ENCODE measurements at places on chromosomes 1 and 21.

GRCh38 chr1:157213836-157214235 is 75.6 kb upstream of the ETV3 start:
- DNase-seq, result no peak

DNA sequence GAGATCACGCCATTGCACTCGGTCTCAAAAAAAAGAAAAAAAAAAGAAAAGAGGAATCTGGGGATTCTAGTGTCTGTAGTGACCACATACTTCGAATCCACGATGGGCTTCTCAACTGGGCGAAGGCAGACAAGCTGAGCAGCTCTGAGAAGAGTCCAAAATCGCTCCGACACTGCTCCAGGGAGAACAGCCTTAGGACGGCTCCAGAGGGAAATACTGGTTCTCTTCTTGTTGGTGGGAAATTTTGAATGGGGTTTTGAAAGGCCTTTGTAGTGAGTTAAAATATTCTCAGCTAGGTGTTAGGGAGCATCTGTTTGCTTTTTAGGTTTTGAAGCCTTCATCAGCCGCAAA is 18.3 kb upstream of the HJV start:
- no peak for DNase-seq

GRCh38 chr1:218970397-218970990 is 203.2 kb upstream of the LYPLAL1 start:
- DNase-seq, result no peak

GRCh38 chr1:169018751-169019150 is 87.7 kb upstream of the ATP1B1 start:
- DNase-seq, result no peak

DNA sequence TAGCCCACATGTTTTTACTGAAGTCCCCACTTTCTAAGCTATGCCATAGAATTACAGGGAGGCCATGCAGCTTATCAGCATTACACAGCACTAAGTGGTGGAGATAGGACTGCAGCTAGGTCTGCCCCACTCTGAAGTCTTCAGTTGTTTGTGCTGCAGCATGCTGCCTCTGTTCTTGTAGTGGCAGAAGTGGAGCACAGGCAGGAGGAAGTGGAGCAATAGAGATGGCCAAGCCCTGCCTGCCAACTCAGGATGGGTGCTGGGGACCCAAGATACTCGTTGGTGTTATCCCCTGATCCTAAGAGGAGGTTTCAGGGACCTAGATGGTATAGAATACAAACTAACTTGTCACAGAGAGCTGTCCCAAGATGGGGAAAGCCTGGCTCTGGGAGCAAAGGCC is 12.9 kb downstream of the MRPL37 start:
- DNase-seq, result no peak

DNA sequence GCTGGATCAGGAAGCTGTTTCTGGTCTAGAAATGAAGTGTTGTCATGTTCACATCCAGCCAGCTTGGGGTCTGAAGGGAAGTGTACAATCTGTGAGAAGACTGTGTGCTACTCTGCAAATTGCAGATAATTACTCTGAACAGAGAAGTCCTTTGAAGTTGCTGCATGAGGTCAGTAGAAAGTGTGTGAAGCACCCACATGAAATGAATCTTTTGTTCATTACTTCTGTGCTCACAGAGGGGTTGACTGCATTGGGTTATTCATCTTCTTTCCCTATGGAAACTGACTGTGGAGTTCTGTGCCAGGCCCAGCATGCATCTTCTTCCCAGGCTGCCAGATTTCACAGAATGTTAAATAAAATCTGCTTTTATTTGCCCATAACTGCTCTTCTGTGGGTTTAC is 47.1 kb downstream of the CTH start:
- no peak for DNase-seq

GRCh38 chr1:211551638-211552460 is 27.1 kb downstream of the SLC30A1 start:
- DNase-seq, result peak; percentile 56

GRCh38 chr1:171295821-171296220 is 18.2 kb upstream of the FMO4 start:
- no peak for DNase-seq

- no peak for DNase-seq
Measured at GRCh38 chr1:181206979-181207790, 118.7 kb downstream of the IER5 start.

GRCh38 chr1:55913565-55913964 is 665.8 kb downstream of the PLPP3 start:
- no peak for DNase-seq

DNA sequence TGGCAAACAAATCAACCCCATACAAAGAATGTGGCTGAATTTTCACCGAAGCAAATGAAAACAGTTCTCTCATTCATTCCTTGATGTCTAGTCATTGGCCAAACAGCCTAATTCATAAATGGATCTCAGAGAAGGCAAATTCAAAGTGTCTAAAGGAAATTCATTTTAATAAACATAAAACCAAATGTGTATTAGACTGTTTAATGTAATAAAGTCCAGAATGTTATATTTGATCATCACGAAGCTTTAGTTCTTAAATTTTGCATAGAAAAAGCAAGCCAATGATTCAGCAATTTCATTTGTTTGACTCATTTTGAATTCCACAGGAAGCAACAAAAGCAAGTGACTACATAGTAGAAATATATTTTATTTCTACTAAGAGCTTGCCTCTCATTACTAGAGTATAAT is 379.2 kb upstream of the ADAMTS5 start:
- no peak for DNase-seq

GRCh38 chr1:184986250-184986649 is 11.9 kb upstream of the NIBAN1 start:
- DNase-seq, result no peak

- no peak for DNase-seq
Measured at GRCh38 chr1:206706298-206706791, 21.6 kb downstream of the MAPKAPK2 start.

DNA sequence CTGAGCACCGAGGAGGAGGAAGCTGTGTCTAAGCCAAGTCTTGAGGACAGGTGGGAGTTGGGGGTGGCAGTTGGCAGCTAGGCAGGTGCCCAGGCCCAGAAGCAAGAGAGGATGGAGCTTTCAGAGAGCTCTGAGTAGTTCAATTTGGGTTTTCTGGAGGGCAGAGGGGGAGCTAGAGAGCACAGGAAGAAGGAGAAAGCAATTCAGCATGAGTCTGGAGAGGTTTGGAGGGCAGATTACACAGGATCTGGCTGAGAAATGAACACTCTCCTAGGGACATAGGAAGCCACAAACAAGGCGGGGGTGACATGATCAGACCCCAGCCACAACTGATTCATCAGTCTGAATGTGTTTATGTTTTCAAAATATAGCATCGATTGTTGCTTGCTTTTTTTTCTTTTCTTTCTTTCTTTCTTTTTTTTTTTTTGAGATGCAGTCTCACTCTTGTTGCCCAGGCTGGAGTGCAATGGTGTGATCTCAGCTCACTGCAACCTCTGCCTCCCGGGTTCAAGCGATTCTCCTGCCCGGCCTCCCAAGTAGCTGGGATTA is 23.8 kb downstream of the PTPRF start:
- DNase-seq, result no peak

DNA sequence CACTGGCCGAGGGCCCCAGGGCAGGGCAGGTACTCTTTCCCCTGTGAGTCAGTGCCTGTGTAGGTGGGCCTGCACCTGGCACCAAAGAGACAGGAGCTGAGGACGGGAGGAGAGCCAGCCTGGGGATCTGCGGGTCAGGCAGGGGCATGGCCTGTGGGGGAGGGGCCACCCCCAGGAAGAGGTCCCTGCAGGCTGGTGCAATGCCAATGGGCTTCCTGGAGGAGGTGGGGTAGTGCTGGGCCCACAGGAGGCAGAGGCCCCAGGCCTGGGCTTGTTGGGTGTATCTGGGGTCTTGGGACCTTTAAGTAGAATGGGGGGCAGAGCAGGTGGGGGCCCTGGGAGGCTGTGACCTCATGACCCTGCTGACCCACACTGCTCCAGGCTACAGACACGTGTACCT is 23.2 kb downstream of the PLCH2 start:
- no peak for DNase-seq

DNA sequence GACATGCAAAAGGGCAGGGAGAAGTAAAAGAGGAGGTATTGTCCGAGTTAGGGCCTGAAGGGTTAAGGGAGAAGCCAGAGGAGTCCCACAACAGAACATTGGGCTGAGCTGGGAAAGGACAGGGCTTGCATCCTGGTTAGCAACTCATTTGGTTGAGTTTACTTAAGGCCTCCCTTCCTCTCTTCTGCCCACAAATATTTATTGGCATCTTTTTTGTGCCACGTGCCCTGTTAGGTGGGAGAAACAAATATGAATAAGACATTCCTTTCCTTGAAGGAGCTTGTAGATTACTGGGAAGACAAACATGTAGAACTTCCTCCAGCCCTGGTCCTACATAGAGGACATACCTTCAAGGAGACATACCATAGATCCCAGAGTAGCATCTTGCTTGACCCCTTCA is 53.0 kb upstream of the PRELP start:
- DNase-seq, result no peak

GRCh38 chr21:43338951-43339350 is 88.0 kb downstream of the SIK1 start:
- DNase-seq, result no peak

DNA sequence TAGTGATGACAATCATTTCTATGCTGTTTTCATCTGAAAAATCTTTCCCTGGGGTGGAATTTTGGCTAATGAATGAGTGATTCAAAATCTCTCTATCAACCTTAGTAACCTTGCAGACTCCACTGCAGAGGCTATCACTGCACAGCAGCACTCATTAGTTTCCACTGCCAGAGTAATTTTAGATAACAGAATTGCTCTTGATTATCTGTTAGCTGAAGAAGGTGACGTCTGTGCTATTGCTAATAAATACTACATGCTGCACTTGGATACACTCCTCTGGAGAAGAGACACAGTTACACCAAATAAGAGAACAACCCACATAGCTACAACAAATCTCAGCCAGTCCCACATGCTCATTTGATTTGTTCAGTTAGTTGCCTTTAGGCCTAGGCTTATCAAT is 1348.4 kb downstream of the NCAM2 start:
- no peak for DNase-seq

Data from Caco-2 (cell line).